ENCODE measurements at places on chromosomes 6 and 20. TPM values are rescaled to one million over a fixed set of nuclear protein-coding genes. Genes with fewer than 3 reads are reported as not detected.

The SEMG1 gene
- polyA plus RNA-seq, result not detected

- DNase-seq, result peak; percentile 79
These were observed 8.7 kb upstream of the AP5S1 start for GRCh38 chr20:3811467-3812258.

The PTCRA gene
- polyA plus RNA-seq, result 0.24 TPM

- DNase-seq, result no peak
These were observed 60.4 kb upstream of the SUPT3H start for GRCh38 chr6:45438151-45438550.

GRCh38 chr20:10369723-10370090 lies 64.3 kb downstream of the MKKS start:
- DNase-seq, result no peak

GRCh38 chr6:118965371-118965770 lies 30.4 kb upstream of the MCM9 start:
- no peak for DNase-seq

DNA sequence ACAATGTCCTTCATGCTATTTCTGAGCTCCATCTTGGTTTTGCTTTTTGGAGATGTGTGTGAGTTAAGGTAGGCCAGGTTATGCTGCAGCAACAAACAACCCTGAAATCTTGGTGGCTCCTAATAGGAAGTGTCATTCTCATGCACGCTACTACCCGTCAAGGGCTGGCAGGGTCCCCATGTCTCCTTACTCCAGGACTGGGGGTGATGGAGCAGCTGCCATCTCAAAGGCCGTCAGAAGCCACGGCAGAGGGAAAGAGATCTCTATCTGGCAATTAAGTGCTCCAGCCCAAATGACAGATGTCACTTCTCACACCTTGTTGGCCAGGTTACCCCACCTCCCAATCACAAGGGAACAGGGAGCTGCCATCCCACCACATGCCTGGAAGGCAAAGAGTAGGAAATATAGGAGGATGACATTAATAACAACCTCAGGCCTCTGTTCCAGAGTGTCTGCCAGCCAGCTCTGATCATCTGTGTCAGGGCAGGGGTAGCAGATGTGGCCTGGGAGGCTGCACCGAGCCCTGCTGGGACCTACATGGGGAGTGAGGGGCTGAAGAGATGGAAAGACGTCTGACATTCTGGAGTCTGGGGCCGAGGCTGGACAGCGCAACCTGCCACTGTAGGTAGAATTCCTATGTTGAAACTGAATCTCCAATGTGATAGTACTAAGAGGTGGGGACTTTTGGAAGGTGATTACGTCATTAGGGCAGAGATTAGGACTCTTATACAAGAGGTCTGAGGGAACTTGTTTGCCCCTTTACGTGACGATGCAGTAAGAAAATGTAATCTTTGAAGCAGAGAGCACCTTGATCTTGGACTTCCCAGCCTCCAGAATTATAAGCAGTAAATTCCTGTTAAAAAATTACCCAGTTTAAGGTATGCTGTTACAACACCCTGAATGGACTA lies 4.8 kb upstream of the SDCBP2 start:
- DNase-seq, result no peak

- DNase-seq, result no peak
These were observed 4.7 kb downstream of the GCLC start for GRCh38 chr6:53540129-53540692.

DNA sequence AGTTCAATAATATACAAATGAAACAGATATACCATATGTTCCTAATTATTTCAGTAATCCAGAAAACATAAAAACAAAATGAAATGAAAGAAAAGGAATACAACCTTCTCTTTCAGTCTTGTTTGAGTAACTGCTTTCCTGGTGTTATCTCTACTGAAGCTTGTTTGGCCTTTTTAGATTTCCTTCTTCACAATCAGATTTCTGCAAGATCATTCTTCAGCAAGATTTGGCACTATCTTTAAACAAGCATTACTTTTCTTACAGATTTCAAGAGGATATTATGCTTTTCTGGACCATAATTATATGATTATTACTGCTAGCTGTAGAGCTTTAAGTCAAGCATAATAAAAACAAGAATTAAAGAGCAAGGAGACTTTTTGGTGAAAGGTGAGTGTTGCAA lies 120.2 kb downstream of the MYB start:
- no peak for DNase-seq

GRCh38 chr6:42315259-42315990 lies 97.8 kb upstream of the MRPS10 start:
- DNase-seq, result no peak

The RIPPLY2 gene
- not detected for polyA plus RNA-seq

GRCh38 chr6:81791756-81792155 lies 39.3 kb upstream of the TENT5A start:
- DNase-seq, result no peak

The PRL gene
- polyA plus RNA-seq, result not detected

GRCh38 chr6:70113171-70113570 lies 189.7 kb downstream of the COL9A1 start:
- DNase-seq, result no peak

GRCh38 chr6:77034161-77034560 lies 429.1 kb downstream of the HTR1B start:
- no peak for DNase-seq

The ARMH2 gene
- not detected for polyA plus RNA-seq

GRCh38 chr6:14732226-14732843 lies 513.5 kb upstream of the JARID2 start:
- DNase-seq, result no peak

The GSTA2 gene
- polyA plus RNA-seq, result 0.25 TPM

Data from right renal cortex interstitium (tissue), 3 donors.